ENCODE measurements at places on chromosomes 2 and 18.

GRCh38 chr2:55422876-55423665 is 3.4 kb upstream of the CCDC88A start:
- DNase-seq = no peak

DNA sequence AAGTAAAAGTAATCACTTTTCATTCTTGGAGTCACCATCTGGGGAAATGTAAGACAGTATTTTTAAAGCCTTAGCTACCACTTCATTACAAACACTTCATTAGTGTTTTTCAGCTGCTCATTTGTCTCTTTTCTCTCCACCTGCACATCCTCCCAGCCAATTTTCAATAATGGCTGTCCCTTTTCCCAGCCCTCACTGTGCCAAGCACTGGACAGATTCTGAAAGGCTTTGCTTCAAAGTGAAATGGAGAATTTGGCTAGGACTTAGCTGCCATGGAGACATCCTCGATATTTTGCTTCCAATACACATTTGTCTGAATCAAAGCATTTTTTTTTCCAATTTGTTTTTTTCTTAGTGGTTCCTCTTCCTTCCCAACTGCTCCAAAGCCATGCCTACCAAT is 272.4 kb upstream of the NRXN1 start:
- no peak for DNase-seq

DNA sequence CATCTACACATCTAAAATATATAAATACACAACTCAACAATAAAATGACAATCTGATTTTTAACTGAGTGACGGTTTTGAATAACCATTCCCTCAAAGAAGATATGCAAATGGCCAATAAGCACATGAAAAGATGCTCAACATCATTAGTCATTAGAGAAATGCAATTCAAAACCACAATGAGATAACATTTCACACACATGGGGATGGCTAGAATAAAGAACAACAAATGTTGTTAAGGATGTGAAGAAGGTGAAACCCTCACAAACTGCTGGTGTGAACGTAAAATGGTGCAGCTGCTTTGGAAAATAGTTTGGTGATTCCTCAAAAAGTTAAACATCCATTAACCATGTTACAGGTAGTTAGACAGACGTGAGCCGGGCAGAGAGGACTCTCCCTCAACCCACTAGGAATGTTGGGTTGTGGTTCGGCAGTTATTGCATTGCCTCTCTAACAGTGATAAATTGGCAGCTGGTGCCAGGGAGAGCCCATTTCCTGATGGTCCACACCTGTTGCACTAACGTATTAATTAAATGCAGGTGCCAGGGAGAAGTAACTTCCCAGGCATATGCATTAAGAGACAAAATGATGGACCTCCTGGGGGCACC is 22.3 kb upstream of the DUSP2 start:
- DNase-seq = no peak

DNA sequence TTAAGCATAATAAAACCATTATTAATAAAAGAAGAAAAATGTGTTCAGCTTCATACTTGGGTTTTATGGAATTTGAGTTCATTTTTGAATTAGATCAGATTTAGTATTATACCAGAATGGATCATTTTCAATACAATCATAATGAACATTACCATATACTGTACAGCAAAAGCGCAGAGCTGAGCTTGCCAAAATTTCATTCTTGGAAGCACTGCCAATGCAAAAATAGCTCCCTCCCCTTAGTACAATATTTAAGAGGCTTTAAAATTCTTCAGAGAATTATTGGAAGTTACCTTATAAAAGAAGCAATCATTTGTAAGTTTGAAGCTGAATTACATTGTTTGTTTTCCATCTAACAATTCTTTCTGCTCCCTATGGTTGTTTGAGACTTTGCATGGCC is 938.1 kb upstream of the SLC39A10 start:
- DNase-seq = no peak
